ENCODE measurements at places on chromosomes 12 and 14.

- no peak for DNase-seq
These were observed 102.0 kb downstream of the SLC38A4 start for GRCh38 chr12:46723629-46724419.

GRCh38 chr14:72680853-72681640, 212.9 kb downstream of the DPF3 start:
- DNase-seq, result no peak

DNA sequence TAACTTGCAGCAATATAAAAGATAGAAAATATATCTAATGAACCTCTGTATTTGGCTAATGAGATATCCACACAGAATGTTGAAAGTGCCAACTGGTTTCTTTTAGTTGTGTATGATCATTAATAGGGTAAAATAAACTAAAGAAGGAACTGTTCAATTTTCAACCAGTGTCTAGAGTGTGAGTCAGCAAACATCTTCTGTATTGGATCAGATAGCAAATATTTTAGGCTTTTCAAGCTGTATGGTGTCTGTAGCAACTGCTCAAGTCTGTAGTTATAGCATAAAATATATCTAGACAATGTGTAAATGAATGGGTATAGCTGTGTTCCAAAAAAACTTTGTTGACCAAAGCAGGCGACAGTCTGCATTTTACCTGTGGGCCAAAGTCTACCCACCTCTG, 23.5 kb upstream of the NOVA1 start:
- DNase-seq, result no peak

- no peak for DNase-seq
These were observed 37.7 kb downstream of the LRRC74A start for GRCh38 chr14:76863724-76864407.

- no peak for DNase-seq
These were observed 89.2 kb upstream of the CLMN start for GRCh38 chr14:95408731-95409476.

- no peak for DNase-seq
These were observed 357 bp downstream of the HOMEZ start for GRCh38 chr14:23285530-23286019.

DNA sequence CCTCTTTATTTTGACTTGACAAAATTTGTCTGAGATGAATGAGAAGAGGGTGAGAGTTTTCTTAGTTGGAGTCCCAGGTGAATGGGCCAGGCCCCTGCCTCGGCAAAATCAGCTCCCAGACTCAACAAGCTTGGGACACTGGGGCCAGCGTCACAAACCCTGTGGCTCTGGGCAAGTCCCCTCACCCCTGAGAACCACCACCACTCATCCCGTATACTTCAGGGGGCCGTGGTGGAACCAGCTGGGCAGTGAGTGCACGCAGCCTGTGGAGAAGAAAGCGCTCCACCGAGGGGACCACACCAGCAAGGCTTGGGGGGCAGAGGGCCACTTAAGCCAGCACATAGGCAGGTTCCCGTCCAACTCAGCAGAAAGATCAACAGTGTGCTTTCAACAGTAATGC, 40.2 kb downstream of the DEGS2 start:
- no peak for DNase-seq

DNA sequence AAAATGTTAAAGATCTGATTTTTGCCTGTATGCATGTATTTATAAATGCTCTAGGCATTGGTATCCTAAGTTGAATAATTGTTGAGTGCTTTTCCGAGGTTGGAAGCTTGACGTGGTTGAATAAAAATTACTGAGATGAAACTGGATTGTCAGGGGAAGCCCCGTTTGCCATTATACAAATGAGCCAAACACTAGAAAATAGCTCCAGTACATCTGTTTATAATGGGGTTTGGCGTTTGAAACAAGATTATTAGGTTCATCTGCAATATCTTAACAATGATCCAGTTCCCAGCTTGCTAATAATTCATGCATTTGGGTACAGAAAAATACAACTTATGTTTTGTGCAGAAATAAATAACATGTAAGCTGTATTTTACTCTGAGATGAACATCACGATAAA, 789.6 kb downstream of the GALC start:
- DNase-seq, result no peak

DNA sequence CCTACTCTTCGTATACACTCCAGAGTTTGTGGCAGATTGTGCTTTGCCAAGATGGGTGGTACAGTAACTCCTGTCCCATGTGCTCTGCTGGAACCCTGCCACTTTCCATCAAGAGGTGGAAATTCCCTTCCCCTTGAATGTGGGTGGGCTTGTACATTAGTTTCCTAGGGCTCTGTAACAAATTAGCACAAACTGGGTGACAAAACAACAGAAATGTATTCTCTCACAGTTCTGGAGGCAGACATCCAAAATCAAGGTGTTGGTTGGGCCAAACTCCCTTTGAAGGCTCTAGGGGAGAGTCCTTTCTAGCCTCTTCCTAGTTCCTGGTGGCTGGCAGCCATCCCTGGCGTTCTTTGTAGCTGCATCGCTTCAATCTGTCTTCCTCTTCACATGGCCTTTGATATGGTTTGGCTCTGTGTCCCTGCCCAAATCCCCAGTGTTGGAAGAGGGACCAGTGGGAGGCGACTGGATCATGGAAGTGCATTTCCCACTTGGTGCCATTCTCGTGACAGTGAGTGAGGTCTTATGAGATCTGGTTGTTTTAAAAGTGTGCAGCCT, 117.5 kb downstream of the VRK1 start:
- DNase-seq, result no peak

GRCh38 chr14:91925001-91925726, 22.3 kb downstream of the FBLN5 start:
- DNase-seq, result no peak

DNA sequence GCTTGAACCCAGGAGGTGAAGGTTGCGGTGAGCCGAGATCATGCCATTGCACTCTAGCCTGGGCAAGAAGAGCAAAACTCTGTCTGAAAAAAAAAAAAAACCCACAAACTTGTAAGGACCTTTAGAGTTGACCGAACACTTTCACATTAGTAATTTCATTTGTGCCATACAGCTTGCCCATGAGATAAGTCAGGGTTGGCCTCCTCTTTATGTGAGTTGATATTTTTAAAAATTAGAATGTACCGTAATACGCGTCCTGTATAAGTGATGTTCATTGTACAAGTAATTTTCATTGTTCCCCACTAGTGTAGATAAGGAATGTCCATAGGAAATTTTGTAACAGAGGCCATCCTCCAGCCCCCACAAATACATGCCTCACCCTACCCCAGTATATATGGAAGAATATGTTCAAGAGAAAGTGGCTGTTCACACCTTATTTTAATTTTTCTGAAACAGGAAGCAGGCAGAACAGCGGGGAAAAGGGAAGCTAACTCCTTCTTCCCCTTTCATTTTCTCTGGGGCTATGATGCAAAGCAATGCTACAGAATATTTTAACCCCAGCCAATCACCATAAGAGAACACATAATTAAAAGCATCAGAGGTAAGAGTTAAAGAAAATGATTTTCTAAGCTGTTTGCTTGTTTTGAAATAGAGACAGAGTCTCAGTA, 31.9 kb upstream of the HIF1A start:
- no peak for DNase-seq

- DNase-seq, result no peak
These were observed 88.4 kb downstream of the PRKCH start for GRCh38 chr14:61409782-61410181.

DNA sequence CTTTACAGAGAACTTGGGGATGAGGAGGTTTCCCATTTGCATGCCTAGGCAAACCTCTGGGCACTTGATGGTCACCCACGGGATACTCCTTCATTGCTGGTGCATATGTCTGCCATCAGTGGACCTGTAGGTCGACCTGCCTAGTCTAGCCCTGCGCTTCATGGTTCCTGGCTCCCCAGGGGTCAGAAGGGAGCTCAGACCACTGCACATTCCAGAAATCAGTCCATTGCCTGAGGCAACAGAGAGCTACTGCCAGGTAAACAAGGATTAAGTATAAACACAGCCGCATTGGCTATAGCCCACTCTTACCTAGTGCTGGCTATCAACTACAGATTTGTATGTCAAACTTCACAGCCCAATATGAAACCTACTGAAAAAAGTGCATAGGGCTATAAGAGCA, 476.4 kb downstream of the SOX5 start:
- no peak for DNase-seq

DNA sequence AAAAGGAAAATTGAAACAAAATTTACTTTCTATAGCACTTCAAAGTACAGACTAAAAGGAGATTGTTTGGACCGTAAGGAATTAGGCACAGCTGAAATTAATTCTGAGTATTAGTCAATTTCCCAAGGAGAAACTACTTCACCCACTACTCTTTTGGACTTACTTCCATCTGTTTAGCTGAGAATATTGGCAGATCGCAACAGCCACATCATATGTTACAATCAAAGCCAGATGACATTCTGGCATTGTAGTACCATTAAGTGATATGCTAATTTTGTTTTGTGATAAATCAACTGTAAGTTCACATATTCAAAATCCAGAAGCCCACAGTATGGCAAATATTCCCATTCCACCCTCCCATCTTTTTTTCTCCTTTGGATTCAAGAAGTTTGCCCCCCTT, 47.1 kb upstream of the ANKS1B start:
- no peak for DNase-seq

DNA sequence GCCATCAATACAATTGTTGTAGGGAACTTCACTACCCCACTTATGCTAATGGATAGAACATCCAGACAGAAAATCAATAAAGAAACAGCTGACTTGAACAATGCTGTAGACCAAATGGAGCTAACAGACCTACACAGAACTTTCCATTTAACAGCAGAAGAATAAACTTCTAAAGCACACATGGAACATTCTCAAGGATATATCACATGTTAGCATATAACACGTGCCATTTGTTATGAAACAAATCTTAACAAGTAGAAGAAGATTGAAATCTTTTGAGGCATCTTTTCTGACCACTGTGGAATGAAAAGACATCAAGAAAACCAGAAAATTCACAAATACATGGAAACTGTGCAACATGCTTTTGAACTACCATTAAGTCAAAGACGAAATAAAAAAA, 62.5 kb upstream of the RNU6-8 start:
- DNase-seq, result no peak

DNA sequence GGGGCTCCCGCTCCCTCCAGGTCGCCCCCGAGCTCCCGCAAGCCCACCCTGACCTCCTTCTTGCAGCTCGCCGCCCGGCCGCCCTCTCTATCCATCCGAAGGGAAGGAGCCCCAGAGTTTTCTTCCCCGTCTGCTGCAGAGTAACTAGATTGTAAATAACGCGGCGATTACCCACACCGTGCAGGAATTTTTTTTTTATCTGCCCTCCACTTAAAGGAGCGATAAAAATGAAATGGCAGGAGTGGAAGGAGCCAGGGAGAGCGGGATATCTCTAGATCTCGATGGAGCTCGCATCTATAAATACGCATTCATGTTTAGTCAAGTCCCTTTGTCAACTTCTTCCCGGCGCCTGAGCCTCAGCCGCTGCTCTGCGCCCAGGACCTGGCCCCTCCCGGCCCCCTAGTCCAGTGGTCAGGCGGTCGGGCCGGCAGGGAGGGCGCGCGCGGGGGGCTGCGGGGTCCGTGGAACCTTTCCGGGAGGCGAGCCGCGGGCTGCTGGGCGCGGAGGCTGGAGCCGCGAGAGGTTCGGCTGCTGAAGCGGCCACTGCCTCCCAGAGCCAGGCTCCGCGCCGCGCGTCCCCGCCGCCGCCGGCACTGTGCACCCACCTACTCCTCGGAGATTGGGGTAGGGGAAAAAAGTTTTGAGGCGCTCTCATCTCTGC, 386.0 kb downstream of the BCAT1 start:
- DNase-seq, result no peak

DNA sequence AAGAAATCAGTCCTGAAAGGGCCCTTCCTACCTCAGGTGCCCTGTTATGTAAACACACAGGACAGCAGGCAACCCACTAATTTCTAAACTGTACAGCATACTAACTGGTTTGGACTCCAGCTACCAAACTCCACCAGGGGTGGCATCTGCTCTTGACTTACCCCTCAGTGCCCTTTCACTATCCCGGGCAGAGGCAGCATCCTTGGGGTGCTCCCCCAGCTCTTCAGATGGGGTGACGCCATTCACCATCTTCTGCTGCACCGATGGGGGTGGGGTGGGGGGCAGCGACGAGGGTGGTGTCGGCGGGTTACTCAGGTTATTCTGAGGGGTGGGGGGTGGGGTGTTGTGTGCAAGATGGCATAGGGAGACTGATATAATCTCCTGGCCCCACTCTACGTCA, 11.5 kb upstream of the PRKAG1 start:
- no peak for DNase-seq

DNA sequence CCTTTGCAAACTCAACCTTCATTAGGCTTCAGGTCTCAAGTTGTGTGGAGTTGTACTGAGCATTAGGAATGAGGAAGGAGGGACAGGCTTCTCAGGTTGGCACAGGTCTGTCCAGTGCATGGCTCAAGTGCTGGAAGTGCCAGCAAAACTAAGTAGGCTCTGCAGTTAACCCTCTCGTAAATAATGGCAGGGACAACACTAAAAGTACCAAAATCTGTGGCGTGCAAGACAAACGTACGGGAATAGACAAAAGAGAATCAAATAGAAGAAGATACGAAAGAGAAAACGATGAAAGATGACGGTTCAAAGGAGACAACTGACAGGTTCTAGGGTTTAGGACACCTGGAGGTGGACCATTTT, 612 bp downstream of the TRAPPC6B start:
- DNase-seq, result no peak

Data from activated CD4-positive, CD25-positive, alpha-beta regulatory T cell treated with anti-CD3 and anti-CD28 coated beads, Interleukin-2, amount 50 U/mL, for 16 hours (primary cell).